Stimulated activated effector memory CD8-positive, alpha-beta T cell treated with anti-CD3 and anti-CD28 coated beads, Interleukin-12 subunit alpha, Interleukin-12 subunit beta, amount 100 ng/mL, for 72 hours (primary cell): ENCODE measurements at places on chromosomes 3 and 15.
A peak's percentile ranks its signal among the peaks of the same experiment; 100 is the strongest.

- DNase-seq, result peak; percentile 56
Observed at GRCh38 chr3:189621948-189622603, 9.1 kb upstream of the TP63 start.

DNA sequence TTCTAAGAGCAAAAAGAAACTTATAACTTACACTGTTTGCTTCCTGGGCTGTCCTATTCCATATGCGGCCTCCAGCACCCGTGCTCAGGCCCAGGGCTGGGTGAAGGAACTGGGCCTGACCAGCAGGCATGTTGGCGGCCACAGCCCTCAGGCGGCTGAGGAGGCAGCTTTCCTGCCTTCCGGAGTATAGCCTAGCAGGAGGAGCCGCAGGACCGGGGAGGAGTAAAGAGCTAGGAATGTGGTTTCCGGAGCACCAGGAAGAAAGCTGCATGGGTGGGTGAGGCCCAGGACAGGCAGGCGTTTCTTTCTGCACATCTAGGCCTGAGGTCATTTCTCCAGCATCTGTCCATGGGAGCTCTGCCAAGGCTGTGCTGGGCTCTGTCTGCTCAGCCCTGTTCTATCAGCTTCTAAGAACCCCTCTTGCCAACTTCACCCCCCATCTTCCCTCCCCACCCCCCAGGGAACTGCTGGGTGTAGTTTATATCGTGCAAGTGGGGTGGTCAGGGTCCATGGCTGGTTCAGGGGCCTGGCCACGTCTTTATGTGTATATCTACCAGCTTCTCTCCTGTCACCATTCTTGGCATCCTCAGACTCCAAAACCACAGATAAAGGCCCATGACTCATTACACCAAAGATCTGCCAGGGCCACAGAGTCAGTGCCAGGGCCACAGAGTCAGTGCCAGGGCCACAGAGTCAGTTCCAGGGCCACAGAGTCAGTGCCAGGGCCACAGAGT, 7.8 kb upstream of the KIF7 start:
- no peak for DNase-seq

- DNase-seq, result no peak
Observed at GRCh38 chr3:56916716-56917360, 115.1 kb upstream of the ARHGEF3 start.

- DNase-seq, result no peak
Observed at GRCh38 chr3:108091498-108092250, 843 bp upstream of the CD47 start.
